ENCODE measurements at places on chromosomes 7 and 10.

DNA sequence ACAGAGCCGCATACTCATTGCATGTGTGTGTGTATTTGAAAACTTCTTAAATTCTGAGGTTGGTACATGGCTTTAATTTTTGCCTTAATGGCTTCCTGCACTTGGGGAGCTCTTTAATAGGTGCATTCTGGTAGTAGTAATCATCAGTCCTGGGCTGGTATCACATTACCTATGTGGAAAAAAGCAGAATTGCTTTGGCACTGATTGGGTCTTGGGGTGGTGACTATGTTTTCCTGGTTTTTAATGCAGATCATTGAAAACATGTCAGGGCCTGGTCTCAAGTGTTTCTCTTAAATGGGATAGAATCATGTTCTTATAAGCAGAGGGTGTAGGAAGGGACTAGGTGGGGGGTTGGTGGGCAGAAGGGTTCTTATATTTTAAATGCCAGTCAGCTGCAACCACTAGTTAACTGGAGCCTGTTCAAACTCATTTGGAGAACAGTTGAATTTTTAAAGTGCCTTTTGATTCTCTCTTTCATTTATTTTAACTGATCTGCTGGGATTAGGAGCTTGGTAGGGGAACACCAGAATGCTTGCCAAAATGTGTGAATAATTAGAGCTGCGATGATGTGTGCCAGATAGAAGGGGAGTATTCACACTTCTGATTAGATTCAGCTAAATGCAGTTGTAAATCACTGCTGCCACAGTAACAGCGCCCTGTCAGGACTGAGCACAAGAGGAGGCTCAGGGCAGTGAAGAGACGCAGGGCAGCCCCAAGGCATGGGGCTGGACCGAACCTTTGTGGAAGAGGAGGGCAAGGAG is 633.5 kb upstream of the GALNT17 start:
- no peak for DNase-seq

- no peak for DNase-seq
Observed at GRCh38 chr10:14477408-14477710, 146.6 kb upstream of the FRMD4A start.

DNA sequence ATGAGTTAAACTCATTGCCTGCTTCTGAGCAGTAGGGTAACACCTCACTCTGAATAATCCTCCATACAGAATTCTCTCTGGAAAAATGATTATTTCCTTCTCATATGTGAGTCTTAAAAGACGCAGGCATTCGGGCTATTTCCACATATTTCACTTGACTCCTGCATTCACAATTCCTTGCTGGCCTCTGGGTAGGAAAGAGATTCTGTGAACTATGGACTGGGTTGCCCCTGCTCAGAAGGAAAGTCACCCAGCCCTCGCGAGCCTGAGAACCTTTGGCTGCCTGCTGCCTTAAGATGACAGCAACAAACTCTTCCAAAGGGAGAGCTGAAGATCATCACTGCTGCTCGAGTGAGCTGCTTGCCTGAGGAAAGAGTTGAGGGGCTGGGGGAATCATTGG is 216.8 kb downstream of the BAMBI start:
- DNase-seq = no peak

DNA sequence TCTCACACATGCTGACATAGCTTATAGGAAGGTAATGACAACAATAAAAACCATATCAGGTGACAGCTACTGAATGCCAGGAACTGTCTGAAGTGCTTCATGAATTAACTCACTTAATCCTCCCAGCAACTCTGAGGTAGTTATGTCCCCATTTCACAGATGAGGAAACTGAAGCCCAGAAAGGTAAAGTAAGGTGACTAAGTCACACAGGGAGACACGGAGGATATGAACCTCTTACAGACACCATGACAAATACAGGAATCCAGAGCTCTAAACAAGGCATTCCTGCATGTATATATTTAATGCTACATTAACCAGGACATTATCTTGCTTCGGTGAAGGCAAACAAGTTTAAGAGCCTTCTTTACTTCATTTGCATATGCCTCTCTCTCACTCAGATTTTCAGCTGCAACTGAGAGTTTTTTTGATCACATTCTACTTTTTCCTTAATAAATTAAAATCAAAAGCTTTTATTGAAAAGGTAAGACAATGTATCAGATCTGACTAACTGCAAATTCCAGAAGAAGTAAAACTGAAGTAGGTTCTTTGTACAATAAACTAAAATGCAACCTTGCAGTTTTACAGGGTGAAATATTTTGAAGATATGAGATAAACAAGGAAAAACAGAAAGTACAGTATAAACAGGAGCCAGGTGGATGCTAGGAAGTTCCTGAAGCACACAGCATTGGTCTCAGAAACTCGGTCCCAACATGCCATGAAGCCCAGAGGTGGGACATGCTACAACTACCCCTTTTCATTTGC is 79.5 kb downstream of the SGMS1 start:
- DNase-seq = no peak

All from AML-193 (cell line).